ENCODE measurements at places on chromosomes 11 and 22.

- DNase-seq: no peak
Measured at GRCh38 chr11:83174008-83174407, 17.1 kb downstream of the PCF11 start.

- no peak for DNase-seq
Measured at GRCh38 chr11:45188127-45188526, 41.7 kb downstream of the PRDM11 start.

DNA sequence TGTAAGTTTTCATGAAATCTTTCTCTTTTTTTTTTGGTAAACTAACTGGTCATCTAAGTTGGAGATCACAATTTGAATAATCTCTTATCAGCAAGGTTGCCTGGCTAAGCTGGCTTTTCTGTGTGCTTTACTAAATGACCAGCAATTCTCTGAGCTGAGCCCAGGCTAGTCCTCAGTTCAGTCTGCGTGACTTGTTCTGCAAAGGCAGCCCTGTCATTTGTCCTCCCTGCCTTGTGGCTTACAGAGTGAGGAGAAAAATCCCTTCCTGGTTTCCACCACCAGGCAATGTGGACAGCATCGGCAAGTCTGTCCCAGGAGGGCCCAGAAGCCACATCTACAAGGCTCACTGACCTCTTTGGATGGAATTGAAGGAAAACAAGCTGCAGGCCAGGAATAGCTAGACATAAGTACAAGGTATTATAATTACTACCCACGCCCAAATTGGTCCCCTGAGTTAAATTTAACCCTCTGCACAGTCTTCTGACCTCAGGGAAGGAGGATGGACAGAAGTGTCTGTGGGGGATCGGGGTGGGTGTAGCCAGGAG, 108.6 kb downstream of the SCN3B start:
- DNase-seq: no peak

DNA sequence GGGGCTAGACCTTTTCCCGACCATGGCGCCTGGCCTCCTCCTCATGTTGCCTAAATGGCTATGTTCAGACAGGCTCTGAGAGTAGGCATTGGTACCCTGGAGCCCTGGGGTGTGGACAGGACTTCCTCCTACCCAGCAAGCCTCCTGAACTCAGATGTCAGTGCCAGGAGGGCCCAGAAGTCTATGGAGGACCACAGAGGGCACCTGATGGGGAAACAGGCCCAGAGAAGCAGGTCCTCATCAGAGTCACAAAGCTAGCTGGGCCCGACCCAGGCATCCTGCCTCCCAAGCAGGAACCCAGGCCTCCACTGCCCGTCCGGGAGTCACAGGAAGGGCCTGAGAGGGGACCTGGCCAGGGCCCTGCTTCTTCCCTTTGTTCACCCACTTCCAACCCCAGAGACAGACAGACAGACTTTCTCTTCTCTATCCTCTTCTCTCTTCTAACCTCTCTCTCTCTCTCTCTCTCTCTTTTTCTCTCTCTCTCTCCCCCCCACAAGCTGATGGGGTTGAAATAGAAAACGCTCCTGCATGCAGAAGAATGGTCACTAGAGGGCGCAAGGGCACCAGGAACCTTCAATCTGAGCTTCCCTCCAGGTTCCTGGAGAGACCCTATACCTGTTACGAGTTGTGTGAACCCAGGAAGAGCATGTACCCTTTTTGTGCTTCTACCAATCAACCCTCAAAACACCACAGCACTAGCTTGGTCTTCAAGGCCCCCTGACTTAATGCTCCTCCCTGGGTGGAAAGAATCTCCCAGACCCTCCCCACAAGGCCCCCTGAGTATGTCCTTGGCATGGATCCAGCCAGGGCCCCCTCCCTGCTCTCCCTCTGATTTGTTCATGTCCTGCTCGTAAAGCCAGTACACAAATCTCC, 27.1 kb downstream of the ARAP1 start:
- peak; percentile 74 for DNase-seq
